ENCODE measurements at places on chromosomes 4 and X.

- DNase-seq, result no peak
Observed at GRCh38 chrX:152202886-152203285, 64.5 kb upstream of the MAGEA10 start.

GRCh38 chr4:95059663-95060062 is 301.9 kb downstream of the BMPR1B start:
- DNase-seq, result no peak

DNA sequence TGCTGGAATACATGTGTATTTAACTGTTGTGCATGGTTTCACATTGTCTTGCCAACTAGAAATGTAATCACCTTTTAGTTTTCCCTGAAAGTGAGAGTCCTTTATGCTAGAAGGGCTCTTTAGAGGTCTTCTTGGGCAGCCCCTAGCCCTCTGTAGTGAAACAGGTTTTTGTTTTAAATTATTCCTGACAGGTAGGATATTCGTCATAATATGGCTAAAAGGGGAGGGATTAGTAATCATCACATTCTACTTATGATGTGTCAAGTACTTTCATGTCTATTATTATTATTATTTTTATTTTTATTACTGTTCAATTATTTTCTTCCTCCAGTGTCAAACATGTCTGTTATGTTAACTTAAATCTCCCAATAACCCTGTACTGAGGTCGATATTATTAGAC is 35.5 kb downstream of the MSN start:
- DNase-seq, result no peak

DNA sequence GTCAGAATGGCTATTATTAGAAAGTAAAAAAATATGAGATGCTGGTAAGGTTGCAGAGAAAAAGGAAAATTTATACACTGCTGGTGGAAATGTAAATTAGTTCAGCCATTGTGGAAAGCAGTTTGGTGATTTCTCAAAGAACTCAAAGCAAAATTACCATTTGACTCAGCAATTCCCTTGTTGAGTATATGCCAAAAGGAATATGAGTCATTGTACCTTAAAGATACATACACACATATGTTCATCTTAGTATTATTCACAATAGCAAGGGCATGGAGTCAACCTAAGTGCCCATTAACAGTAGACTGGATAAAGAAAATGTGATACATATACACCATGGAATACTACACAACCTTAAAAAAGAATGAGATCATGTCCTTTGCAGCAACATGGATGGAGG is 148.2 kb downstream of the COMMD8 start:
- no peak for DNase-seq

GRCh38 chr4:27000820-27001219 is 140.2 kb downstream of the STIM2 start:
- DNase-seq, result no peak

DNA sequence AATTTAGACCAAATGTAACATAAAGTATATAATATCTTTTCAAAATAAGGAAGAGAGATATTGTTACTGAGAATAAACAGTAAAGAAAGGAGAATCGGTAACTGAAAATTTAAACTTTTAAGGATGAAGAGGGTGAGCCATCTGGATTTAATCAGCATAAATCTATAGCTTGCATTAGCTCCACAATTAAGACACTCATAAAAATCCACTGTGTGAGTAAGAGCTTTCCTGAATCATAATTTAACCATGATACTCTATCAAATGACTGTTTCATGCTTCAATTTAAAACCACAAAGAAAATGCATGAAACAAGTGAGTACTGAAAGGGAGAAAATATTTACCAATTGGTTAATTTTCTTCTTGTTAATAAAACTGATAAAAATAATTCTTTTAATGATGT is 951.5 kb upstream of the SLIT2 start:
- peak; percentile 38 for DNase-seq

GRCh38 chr4:121551271-121551670 is 145.5 kb downstream of the ANXA5 start:
- DNase-seq, result no peak

- no peak for DNase-seq
Observed at GRCh38 chrX:66020631-66021334, 19.1 kb downstream of the VSIG4 start.

DNA sequence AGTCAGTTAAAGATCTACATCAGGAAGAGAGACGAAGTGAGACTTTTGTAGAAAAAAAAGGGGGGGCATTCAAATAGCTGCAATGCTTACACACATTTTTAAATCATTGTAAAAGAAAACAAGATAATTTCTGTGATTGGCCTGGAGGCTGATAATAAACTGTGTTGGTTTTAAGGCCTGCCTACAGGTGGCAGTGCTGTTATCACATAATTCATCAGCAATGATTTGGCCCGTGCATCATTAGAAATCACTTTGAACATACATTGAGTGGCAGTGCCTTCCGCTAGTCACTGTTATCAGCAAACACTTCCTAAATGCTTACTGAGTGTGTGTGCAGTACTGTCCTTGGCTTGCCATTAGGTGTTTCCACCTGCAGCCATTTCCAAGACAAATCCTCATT is 831.9 kb downstream of the TRIML1 start:
- no peak for DNase-seq

DNA sequence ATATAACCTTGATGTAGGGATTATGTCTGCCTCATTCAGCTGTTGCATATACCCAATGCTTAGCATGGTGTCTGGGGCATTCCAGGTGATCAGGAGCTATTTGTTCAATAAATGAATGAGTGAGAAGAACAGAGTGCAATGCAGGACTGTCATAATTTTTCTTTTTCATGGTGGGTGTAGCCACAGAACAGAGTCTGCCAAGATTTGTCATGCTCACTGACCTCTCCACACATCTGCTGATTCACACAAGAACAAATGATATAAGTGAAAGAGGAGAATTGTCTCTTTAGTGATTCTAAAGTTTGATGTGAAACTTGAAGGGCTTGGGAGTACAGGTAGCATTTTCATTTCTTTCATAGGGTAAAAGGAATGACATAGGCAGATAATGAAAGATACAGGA is 64.4 kb upstream of the TEX13D start:
- no peak for DNase-seq

GRCh38 chr4:91035276-91035675 is 908.1 kb downstream of the CCSER1 start:
- DNase-seq, result no peak

- DNase-seq, result no peak
Observed at GRCh38 chrX:74519870-74520269, 94.6 kb downstream of the RLIM start.

DNA sequence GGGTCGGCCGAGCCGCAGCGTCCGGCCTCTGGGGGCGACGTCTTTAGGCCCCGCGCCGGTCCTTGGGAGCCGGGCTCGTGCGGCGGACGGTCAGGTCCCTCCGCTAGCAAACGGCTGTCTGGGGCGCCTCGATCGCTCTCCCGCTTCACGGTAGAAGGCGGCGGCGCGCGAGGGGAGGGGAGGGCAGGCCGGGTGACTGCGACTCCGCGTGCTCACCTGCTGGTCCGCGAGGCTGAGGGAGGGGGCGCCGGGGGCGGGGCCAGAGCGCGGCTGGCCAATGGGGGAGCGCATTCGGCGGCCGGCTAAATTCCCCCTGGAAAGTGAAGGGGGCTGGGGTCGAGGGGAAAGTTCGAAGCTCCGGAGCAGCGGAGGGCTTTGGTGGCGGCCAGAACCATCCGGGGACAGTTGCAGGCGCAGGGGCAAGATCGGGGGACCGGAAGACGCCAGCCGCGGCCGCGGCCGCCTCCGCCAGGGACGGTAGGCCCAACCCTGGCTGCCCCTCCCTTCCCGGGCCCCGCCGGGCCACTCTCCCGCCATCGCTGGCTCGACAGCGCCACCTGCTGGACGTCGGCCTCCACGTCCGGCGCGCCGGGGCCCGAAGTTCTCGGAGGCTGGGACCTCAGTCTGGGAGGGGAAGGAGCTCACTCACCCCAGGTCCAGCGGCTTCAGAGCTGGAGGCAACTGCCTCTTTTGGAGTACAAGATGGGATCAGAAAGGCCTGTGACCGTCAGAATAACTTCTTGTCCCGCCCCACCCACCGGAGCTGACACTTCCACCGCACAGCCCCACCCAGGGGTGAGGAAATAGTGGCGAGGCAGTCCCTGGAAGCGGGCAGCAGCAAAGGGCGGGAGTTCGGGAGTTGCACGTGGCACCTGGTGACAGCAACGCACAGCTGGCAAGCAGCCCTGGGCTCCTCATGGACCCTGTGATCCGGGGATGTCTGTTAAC is 49.9 kb downstream of the ELF4 start:
- DNase-seq, result no peak

DNA sequence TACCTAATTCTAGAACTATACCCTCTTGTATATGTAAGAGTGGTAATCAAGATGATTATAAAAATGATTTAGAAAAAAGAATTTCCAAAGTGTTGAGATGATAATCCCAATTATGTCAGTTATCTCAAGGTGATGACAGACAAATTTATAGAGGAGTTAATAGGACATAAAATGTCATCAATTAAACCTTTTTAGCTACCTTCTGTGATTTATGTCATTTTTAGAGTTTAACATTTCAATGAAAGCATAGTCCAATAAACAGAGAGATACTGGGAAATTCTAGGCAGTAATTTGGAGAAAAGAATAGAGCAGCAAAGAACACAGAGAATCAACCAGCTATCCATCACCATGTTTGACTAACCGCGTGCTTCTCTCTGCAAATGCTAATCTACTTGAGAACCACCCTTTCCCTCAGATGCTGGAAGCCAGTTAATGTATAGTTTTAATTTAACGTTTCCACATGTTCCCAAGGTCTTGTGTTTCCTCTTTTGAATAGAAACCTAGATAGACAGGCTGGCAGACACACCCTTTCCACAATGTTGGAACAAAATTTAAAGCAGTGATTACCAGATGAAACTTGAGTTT is 433.1 kb upstream of the FAM241A start:
- DNase-seq, result no peak

GRCh38 chr4:86876894-86877685 is 15.1 kb downstream of the C4orf36 start:
- DNase-seq, result no peak

- no peak for DNase-seq
Observed at GRCh38 chrX:112197840-112198239, 115.3 kb upstream of the TRPC5 start.

DNA sequence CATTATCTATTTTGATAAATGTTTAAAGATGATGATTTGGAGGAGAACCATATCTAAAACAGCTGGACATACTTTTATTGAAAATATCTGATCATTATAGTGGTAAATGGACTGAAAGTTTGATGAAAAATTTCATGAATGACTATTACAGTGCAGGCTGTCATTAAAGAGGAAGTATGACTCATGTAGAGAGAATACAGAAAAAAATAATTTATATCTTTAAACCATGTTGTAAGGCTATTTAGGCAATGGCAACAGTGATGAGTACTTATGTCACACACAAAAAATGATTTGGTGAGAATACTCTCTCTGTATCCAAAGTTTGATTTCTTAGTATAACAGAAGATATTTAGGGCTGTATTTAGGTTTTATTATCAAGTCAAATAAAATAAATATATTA is 3.9 kb upstream of the GLRB start:
- DNase-seq, result no peak

DNA sequence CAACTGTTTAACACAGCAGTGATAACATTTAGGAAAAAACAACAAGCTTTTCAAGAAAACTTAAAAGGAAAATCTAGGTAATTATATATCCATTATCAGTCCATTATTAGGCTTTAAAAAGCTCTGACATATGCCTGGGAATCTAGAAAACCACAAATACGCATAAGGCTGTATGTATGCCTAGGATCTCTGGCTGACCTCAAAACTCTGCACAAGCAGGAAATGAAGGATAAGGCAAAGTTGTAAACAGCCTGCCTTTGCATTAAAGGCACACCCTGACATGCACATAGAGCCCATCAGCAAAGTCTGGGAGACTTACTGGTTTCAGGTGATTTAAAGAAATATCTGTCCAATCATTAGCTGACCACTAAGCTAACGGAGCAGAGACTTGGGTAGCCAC is 14.0 kb downstream of the TIMP1 start:
- DNase-seq, result no peak

DNA sequence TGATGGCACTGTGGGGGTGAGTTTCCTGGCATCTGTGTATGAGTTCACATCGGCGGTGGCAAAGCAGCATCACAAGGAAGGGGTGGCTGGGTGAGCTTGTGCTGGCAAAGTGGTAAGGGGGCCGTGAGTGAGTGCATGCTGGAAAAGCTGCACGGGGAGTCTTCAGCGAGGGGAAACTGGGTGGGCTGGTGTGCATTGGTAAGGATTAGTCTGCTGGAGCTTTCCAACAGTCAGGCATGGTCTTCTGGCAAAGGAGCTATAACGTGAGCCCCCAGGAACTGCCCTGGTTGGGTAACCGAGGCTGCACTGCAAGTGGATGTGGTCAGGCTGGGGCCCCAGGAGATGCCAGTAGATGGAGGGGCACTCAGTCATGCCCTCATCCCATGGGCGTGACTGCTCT is 30.7 kb downstream of the ADAM29 start:
- no peak for DNase-seq

GRCh38 chr4:1008840-1009541 is 2.4 kb upstream of the FGFRL1 start:
- no peak for DNase-seq
